ENCODE measurements at places on chromosomes 16 and 17. TPM values are rescaled to one million over a fixed set of nuclear protein-coding genes. Genes with fewer than 3 reads are reported as not detected.

EVI2B gene
- 3.4 TPM for polyA plus RNA-seq

DPEP3 gene
- 0.06 TPM for polyA plus RNA-seq

ARHGDIG gene
- polyA plus RNA-seq, result 2.6 TPM

FSCN2 gene
- 1.1 TPM for polyA plus RNA-seq

- no peak for DNase-seq
Measured at GRCh38 chr16:14302031-14302398, 230.9 kb downstream of the MRTFB start.

DNA sequence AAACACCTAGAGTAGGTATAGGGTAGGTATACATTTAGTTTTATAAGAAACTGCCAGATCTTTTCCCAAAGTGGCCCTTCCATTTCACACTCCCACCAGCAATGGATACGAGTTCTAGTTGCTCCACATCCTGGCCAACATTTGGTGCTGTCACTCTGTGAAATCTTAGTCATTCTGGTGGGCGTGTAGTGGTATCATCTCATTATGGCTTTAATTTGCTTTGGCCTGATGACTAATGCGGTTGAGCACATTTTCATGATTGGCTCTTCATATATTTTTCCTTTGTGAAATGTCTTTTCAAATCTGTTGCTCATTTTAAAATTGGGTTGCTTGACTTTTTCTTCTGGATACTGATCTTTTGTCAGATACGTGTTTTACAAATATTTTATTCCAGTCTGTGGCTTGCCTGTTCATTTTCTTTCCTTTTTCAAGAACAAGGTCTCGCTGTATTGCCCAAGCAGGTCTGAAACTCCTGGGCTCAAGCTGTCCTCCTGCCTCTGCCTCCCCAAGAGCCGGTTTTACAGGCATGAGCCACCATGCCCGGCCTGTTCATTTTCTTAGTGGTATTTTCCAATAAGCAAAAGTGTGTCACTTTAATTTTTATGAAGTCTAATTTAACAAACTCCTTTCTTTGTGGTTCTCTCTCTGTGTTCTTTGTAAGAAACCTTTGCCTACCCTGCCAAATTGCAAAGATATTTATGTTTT is 192.4 kb downstream of the SEC14L1 start:
- no peak for DNase-seq

DNA sequence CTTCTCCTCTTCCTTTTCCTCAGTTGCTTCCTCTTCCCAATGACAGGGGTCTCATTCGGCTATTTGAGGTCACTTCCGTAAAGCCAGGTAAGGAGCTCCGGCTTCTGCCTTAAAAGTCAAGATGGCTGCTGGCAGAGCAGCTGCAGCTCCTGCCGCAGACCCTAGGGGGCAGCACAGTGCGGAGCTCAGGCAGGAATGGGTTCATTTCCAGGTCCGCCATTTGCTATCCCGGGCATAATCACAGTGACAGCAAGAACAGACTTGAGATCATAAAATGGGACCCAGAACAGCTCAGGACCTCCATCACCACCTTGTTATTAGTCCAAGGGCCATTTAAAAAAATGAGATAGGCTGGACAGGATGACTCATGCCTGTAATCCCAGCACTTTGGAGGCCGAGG is 199.5 kb downstream of the ZNF18 start:
- DNase-seq, result no peak
